Cortex of kidney (tissue), 1 donor: ENCODE measurements at places on chromosomes 1 and 21.

GRCh38 chr1:209150114-209150513 lies 433.4 kb upstream of the CAMK1G start:
- no peak for DNase-seq

DNA sequence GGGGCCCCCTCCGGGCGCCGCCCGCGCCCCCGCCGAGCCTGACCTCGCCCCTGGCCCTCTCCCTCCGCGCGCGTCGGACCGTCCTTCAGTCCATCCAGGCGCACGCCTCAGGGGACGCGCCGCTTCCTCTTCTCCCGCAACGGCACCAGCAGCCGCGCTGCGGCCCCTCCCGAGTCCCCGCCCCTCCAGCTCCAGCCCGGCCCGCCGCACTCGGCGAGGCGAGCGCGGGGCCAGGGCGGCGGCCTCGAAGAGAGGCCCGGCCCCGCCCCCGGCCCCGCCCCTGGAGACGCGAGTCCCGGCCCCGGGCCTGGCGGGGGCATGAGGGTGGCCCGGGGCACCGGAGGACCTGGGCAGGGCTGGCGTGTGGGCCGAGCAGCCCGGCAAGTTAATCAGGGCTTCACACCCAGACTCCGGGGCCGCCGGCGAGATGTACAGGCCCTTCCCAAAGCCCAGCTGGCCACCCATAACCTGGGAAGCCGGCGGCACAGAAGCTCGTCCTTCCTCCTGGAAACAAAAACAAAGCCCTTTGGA lies at the start of gene IGSF3:
Gene IGSF3, minus strand, starts transcription at position 159 of the 531 bp plus-strand sequence. CDS start 1,407 bp downstream, outside the sequence.
- DNase-seq, result peak; percentile 10

- DNase-seq, result no peak
These were observed 159.6 kb downstream of the DENND1B start for GRCh38 chr1:197615693-197616011.

- DNase-seq, result no peak
These were observed 995 bp downstream of the VASH2 start for GRCh38 chr1:212951126-212951946.

DNA sequence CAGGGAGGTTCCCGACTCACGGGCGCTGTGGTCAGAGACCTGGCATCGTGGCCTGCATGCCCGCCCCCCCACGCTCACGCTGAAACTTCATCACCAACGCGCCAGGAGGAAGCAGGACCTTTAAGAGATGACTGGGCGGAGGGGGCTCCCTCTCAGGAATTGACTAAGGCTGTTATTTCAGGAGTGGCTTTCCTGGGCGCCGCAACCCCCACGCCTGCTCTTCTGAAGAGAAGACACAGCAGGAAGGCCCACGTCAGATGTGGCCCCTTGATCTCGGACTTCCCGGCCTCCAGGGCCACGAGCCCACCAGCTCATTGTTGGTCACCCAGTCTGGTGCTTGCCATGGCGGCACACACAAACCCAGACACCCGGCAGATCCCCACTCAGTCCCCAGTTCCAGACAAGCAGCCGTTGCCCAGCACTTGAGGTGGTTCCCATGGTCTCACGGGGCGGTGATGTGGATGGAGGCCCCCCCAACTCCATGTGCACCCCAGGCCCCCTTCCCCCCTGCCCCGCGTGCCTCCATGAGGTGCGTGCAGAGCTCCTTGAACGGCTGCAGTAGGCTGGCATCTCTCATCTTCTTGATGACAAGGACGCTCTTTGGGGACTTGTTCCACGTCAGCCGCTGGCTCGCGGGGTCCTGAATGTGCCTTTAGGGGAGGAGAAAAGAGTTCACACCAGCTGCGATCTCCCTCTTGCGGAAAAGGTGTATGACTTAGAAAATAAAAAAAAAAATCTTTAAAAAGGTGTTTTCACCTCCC lies 21.4 kb downstream of the NADK start:
- no peak for DNase-seq

DNA sequence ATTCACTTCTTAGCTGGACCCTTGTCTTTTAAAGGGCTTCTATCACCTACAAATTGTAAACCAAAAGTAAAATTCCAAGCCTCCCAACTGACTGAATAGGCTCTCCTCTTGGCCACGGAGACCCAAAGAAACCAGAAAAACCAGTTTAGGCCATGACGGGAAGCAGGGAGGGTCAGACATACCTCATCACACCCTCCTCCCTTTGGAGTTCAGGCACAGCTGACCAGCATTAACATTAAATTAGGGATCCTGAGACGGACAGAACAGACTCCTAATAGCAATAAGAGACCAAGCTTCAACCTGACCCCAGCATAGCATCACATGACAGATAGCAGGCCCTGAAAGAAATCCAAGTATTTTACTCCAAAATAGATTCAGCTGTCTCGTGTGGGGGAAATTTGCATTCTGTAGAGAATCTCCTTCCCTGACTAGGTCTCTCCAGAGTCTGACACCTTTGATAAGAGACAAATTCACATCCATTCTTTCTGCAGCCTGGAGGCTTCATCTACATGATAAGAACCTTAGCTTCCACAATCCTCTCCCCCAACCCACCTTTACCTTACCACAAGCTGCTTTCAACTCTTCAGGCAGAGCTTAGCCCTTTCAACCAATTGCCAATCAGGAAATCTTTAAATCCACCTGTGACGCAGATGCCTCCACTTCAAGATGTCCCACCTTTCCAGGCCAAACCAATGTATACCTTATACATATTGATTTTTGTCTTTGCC lies 177.1 kb upstream of the RAB4A start:
- DNase-seq, result no peak

- no peak for DNase-seq
These were observed 25.1 kb upstream of the BRDT start for GRCh38 chr1:91924146-91924545.

GRCh38 chr1:46027788-46028573 lies 104.4 kb downstream of the PIK3R3 start:
- DNase-seq, result no peak

- no peak for DNase-seq
These were observed 61.4 kb upstream of the DIRAS3 start for GRCh38 chr1:68111519-68112436.

- DNase-seq, result no peak
These were observed 309.4 kb downstream of the NFIA start for GRCh38 chr1:61391730-61392129.

DNA sequence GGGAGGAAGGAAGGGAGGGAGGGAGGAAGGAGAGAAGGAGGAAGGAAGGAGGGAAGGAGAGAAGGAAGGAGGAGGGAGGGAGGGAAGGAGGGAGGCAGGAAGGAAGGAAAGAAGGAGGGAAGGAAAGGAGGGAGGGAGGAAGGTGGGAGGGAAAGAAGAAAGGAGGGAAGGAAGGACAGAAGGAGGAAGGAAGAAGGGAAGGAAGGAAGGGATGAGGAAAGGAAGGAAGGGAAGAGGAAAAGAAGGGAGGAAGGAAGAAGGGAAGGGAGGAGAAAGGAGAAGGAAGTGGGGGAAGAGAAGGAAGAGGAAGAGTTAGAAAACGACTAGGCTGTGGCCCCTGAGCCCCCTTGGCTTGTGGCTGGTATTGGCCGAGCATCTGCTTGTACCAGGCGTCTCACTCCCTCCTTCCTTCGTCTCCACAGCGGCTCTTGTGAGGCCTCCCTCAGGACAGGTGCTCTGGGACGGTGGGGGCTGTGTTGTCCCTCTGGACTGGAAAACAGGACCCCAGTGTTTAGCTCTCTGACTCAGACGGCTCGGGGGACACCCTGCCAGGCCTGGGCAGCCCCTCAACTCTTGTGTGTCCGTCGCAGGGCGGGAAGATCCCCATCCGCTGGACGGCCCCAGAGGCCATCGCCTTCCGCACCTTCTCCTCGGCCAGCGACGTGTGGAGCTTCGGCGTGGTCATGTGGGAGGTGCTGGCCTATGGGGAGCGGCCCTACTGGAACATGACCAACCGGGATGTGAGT lies 36.2 kb upstream of the C1QA start:
- DNase-seq, result no peak

- no peak for DNase-seq
These were observed 44.5 kb downstream of the KIRREL1 start for GRCh38 chr1:158037866-158038359.

DNA sequence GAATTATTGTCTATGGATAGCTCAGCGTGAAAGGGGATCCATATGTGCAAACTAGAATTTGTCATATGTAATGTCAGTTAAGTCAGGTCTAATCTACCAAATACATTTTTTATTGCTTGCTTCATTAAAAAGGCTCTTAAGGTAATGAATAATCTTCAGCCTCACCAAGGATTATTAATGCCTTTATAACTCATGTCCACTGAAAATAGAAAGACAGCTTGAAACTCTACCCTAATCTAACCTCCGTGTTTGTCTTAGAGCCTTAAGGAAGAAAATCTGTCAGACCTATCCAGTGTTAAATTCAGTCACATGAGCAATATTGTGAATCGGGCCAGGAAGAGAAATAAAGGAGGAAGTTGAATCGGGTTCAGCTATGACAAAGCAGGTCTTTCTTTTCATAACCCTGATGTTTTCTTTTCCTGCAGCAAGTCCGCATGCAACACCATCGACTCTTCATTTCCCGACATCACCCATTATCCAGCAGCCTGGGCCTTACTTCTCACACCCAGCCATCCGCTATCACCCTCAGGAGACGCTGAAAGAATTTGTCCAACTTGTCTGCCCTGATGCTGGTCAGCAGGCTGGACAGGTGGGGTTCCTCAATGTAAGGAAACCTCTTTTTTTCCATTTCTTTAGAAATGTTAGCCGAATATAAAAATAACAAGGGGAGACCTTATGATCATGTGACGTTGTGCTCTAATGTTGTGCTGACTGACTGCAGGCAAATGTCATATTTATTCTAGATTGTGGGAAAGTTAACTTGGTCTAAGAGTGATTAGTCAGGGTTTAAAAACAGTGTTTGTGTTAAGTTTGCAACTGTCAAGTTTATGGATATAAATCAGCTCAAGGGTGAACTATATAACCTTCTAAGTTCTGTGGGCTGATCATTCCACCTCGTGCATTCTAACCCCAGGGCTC lies 321.0 kb downstream of the TM2D1 start:
- DNase-seq, result no peak

- no peak for DNase-seq
These were observed 51.4 kb upstream of the LRIG2 start for GRCh38 chr1:113021430-113022085.

DNA sequence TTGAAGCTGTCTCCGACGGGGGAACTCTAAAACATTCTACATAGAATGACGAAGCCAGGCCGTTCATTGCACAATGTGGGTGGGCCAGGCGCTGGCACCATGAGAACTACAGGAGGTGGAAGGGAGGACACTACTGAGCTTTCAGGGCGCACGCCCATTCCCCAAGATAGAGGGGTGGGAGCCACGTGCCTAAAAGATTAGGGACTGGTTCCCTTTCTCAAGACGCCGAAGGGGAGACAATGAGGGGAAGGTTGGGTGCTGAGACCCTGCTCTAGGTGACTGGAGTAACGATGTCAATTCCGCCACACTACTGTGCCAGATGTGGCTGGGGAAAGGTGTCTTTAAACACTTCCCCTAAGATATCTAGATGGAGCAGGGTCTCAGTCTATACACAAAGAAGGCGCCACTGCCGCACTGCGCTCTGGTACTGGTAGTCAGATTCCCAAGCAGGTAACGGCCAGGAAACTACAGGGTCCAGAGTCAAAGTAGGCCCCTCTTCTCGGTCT lies 782 bp downstream of the CSDE1 start:
- DNase-seq, result no peak

- DNase-seq, result no peak
These were observed 29.1 kb downstream of the IGFN1 start for GRCh38 chr1:201219481-201220387.

- DNase-seq, result no peak
These were observed 139.7 kb upstream of the BEND5 start for GRCh38 chr1:48916130-48917069.

GRCh38 chr1:3393024-3393986 lies 61.2 kb upstream of the ARHGEF16 start:
- no peak for DNase-seq

GRCh38 chr21:17889171-17889570 lies 70.0 kb upstream of the C21orf91 start:
- no peak for DNase-seq

DNA sequence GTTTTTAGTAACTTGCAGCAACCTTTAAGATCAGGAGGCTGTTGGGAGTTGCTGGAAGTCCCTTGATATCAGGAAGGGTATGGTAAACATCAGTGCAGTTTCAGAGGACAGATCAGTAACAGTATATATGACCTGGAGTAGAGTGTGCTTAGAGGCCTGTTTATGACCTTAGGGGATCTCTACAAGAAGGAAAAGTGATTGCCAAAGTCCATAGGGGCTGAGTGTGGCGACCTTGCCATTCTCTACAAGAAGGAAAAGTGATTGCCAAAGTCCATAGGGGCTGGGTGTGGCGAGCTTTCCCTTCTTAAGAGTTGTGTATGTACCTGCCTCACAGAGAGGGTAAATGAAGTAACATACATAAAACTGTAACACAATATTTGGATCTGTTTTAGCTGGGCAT lies 28.5 kb upstream of the AXDND1 start:
- no peak for DNase-seq

DNA sequence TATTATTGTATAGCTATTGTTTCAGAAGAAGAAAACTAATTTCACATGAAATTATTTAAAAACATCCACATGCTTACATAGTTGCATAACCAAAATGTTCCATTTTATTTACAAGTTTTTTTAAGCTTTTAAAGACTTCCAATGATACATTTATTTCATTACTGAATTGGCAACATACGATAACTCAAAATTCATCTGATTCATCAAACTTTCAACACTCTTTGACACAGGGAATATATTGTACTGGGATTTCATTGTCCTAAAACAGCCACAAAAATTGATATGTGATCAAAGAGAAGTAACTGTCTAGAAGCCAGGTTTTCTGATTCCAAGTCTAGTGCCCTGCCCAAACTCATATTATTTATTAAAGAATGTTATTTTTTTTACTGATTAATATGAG lies 131.4 kb upstream of the USP24 start:
- no peak for DNase-seq

GRCh38 chr1:245591346-245592188 lies 436.8 kb downstream of the KIF26B start:
- DNase-seq, result no peak

GRCh38 chr1:24568475-24568874 lies 12.6 kb downstream of the NCMAP start:
- no peak for DNase-seq

DNA sequence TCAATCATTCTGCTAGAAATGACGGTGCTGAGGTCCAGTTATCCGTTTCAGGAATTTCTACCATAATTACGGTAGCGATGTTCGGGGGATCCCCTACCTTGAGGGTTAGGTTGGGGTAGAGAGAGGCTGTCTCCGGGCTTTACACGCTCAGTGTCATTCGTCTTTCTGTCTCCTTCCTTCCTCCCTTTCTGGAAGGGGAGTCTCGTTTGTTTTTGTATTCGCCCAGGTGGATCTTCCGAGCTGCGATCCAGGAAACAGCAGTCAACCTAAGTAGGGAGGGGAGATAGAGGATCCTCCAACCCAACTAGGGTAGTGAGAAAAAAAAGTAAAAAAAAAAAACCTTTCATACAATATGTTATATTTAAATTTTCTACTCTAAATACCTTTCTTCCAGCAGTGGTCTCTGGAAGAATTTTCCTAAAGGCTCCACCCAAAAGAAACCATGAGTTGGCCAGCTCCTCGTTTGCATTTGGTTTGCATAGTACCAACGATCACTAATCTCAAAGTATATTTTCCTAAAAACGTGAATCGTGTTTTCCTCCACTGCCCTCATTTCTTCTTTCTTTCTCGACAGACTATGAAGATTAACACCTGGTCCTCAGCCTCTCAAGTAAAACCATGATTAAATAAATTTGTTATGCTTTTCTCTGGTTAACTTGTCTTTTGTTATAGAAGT lies 611 bp upstream of the PIK3C2B start:
- DNase-seq, result no peak
